Choroid plexus epithelial cell (primary cell): ENCODE measurements at places on chromosomes 13 and 19.

- DNase-seq: no peak
Observed at GRCh38 chr13:21338639-21339278, 120.3 kb downstream of the ZDHHC20 start.

DNA sequence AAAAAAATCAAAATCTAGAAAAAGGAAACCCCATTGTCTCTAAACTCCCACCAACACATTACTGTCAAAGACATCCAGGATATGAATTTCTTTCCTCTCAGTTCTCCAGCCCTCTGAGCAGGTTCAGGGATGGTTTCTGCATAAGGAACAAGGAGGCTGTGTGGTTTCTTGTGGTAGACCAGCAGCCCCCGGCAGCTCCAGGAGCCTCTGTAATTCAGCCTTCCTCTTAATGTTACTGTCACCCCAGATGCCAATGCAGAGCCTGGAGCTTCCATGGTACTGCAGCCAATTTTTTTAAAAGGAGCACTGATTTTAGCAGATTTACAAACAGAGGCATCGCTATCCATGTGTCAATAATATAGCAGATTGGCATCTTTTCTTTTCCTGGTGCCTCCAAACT is 100.6 kb upstream of the FAM216B start:
- DNase-seq: no peak

DNA sequence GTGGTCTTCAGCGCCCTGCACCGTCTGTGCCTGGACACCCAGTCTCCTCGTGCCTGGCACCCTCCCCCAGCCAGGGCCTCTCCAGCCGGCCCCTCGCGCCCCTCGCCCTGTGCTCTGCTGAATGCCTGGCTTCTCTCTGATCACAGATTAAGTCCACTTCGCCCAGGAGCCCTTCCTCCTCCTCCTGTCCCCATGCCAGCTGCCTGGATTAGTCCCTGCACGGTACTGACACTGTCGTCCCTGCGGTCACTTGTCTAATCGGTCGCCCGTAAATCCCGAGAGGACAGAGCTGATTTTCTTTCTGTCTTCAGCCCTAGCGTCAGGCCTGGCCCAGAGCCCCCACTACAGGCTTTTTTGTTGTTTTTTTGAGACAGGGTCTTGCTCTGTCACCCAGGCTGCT is 6.6 kb downstream of the THOP1 start:
- DNase-seq: no peak

DNA sequence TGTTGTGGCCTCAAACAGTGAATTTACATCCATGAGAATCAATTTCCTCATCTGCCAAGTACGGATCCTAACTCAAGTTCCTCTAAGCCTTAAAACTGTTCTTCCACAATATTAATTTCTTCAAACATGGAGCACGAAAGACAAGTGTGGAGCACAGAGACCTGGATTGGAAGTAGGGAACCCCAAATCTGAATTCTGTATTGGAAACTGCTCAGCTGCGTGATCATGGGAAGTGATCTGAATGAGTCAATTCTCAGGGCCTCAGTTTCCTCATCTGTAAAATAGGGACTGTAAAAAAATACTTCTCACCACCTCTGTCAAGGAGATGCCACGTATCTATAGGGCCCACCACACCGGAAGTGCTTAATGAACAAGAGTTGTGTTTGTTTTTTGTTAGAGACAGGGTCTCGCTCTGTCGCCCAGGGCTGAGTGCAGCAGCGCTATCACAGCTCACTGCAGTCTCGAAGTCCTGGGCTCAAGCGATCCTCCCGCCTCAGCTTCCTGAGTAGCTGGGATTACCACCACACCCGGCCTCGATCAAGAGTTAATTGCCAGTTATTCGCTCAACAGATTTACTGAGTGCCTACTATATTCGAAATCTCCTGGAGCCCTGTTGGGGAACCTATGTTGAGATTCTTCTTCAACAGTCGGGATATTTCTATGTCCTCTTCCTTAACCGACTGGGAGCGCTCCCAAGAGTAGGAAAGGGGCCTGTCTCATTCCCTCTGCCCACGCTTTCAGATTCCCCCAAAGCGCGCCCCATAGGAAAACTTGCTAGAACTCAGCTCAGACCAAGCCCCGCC is 1.6 kb downstream of the SERTAD3 start:
- DNase-seq: no peak

DNA sequence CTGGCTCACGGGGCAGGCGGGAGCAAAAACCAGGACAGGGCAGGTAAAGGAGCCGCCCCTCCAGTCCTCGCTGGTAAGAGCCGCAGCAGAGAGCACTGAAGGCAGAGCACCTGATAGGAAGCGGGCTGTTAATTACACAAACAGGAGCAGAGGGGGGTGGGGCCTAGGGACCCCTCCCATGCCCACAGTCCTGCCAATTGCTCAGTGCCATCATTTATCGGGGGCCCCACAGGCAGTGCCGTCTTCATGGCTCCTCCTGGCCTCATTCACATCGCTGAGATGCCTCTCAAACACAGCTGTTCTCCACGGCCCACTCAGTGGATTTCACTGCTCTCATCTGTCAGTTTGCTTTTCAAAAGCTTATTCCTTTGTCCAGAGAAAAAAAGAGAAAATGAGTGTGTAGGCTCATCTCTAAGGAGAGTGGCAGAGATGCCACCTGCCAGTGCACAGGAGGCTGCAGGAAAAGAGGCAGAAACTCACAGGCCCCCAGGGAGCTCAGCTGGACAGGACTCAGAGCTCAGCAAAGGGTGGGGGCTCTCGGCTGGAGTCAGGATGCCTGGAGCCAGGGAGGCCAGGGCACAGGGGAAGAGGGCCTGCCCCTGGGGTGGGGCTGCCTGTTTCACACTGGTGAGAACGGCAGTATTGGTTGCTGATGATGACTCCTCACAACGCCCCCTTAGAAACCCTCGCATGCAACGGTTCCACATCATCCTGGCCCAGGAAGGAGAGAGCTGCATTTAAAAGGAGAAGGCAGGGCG is 174.6 kb downstream of the COL4A1 start:
- no peak for DNase-seq

DNA sequence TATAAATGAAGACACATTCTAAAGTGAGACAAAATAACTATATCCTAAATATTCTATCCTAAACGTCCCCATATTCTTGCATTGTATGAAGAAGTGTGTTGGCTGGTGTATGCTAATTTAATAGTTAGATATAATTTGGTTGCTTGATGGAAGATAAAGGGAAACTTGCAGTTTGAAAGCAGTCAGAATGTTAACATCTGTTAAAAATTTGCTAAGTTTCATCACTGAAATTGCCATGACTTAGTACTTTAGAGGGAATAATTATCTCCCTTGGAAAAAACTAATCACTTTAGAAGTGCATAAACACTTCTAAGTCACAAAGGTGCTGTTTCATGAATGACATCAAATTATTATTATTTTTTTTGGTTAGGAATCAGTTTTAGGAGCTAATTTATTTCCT is 61.6 kb downstream of the ITGBL1 start:
- no peak for DNase-seq

DNA sequence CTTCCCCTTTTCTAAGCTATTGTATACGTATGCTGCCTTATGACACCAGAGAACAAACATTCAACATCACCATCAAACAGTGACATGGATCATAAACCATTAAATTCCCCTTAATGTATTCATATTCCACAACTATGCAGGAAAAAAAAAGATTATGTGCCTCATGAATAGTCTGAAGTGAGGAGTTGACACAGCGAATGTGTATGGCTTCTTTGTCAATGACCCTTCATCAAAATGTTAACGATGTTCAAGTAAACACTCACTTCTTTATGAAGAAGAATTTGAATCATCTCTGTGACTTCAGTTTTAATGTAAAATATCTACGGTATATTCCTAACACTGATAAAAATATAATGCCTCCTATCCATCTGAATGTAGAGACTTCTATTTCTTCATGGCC is 44.6 kb downstream of the SMAD9 start:
- no peak for DNase-seq

- no peak for DNase-seq
Observed at GRCh38 chr13:31930490-31930889, 101.1 kb upstream of the FRY start.

DNA sequence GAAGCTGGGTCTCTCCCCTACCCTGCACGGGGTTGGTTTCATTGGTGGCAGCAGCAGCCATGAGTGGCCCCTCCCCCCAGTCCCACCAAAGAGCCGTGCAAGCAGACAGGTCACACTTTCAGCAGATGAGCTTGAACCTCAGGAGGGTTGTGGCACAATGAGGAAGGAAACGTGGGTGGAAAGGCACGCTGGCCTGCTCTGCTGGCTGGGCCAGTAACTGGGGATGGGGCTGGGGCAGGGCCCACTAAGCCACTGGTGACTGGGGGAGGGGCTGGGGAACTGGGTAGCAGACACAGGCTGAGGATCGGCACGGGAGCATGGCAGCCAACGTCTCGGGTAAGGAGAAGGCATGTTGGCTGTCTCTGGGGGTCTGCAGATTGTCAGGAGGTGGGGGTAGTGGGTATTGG is at the start of gene P2RY11:
P2RY11 (plus strand) TSS at position 289 of the 407 bp plus-strand sequence; CDS start at position 318, 29 bp downstream.
- no peak for DNase-seq

DNA sequence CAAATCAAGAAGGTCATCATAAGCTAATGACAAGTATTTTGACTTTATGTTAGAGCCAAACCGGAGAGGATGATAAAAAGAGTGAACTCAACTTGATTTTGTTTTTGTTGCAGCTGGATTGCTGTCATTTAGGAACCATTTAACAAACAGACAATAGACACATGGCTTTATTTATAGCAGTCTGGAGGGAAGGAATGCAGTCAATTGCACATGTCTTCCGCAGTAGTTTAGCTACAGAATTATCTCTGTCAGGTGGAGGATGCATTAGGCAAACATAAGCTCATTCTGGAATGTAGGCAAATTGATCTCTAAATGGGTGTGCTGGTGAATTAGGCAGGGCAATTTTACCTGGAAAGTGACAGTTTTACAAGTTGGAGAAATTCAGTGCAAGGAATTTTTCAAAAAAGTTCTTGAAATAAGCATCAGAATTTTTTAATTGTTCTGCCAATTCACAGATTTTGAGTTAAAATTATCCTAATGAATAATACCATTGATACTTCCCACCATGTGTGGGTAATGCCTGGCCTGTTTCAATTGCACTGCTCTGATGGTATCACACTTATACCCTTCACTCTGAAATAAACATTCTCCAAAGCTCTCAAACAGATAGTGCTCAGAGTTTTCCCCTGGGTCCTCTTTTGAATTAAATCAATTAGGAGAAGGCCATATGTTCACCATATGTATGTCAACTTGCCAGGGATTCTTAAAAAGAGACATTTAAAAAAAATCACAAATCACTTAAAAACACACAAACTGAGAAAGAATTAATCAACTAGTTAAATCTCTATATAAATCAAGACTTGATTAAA is 318.3 kb downstream of the NDFIP2 start:
- no peak for DNase-seq

GRCh38 chr19:28869459-28869858 is 343.5 kb downstream of the UQCRFS1 start:
- DNase-seq: no peak

DNA sequence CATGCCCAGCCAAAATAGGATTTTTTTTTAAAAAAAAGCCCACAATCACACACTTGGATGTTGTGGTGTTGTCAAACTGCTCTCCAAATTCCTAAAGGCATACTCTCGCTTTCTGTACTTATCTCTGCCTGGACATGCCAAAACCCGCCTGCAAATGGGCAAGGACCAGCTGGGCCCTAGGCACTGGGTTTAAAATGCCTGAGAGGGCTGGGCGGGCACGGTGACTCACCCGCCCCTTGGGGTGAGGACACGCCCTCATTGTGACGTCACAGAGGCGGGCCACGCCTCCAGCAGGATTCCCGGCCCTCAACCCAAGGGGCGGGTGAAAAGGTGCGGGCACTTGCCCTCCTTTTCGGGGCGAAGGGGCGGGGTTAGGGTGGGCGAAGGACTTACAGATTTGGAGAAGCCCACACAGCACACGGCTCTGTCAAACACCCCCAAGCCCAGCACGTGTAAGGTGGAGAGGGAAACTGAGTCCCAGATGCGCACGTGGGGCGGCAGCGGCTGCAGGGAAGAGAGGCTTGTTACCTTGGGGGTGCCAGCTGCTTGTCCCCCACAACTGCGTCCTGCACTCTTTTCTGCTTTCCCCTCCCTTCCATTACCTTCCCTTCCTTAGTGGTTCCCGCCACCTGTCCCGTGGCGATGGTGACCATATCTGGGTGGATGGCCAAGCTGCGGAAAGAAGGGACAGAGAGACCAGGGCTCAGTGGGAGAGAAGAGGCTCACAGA is 6.6 kb downstream of the EML2 start:
- peak; percentile 81 for DNase-seq

GRCh38 chr13:72651144-72651543 is 76.3 kb downstream of the MZT1 start:
- DNase-seq: peak; percentile 31
